ENCODE measurements at places on chromosomes 4 and X.

GRCh38 chr4:122584519-122584918, 36.3 kb downstream of the IL21 start:
- DNase-seq = peak; percentile 78

DNA sequence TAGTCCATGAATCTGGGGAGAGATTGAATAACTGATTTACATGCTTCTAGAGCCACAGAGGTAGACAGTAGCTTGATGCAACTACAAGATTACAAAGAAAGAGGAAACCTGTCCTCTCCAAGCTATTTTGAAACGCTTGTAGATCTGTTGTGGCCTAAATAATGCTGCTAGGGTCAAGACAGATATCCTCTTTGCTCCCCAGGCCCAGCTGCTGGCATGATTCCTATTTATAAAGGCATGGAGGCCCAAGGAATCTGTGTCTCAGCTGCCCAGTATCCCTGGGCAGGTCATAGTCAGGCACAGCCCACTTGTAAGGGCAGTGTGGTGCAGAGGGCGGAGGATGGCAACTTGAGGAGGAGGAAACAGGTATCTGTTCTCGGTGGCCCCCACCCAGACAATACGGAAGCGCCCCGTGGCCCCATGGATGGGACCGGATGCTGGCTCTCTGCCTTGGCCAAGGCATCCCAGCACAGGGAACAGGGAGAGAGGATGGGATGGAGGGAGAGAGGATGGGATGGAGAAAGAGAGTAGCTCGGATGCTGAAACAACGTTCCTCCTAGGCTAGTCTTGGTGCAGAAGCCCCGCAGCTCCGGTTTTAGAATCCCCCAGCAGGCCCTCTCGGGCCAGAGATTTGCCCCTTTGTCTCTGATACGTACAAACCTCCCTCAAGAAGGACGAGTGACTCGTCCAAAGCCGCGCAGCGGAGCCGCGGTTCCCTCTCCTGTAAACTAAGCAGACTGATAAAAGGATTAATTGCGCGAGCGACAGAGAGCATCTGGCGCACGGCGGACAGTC, 767 bp upstream of the SMIM20 start:
- DNase-seq = no peak

GRCh38 chr4:22762548-22762947, 69.8 kb downstream of the GBA3 start:
- DNase-seq = no peak

DNA sequence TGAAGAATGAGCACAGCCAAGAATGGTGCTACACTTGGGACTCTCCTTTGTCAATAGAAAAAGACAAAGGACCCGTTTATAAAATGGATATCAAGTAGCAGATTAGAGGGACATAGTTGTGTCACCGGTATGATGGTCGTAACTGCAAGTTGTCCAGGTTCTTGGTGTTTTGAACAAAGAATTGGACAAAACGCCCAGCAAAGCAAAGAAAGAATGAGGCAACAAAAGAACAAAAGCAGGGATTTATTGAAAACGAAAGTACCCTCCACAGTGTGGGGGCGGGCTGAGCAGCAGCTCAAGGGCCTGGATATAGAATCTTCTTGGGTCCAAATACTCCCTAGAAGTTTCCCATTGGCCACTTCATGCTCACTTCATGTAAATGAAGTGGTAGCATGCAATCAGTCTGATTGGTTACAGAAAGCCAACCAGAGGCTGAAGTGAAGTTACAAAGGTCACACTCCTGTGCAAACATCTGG, 54.7 kb downstream of the SHROOM3 start:
- no peak for DNase-seq

GRCh38 chr4:86939729-86940575, 5.1 kb downstream of the AFF1 start:
- DNase-seq = no peak

DNA sequence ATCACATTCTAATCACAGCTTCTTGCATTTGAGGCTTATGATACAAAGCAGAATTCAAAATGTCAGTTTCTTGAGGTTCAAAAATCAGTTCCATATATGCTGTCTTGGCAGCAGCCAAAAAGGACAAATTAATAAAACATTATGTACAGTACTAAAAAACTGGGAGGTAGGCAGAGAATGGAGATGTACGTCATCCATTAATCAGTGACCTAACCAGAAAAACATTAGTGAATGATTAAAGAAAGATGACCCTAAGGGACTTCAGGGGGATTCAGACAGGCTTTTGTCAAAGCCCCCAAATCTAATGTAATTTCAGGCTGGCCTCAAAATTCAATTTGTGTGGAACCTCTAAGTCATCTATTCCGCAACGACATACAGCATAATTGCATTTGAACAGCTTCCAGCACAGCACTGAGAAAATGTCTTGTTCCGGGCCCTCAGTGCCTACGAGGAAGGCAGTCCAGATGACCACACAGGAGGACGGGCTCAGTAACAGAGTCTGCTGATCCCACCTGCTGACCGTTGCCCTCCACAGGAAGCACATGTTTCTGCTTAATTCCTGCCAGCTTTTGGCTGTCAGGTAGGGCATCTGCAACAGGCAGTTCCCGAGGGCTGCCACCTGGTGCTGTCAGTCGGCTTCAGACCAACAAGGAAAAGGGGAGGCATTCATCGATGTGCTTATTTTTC, 83.8 kb upstream of the HHIP start:
- DNase-seq = no peak

- DNase-seq = no peak
Measured at GRCh38 chr4:152628128-152628527, 51.7 kb downstream of the TMEM154 start.

- no peak for DNase-seq
Measured at GRCh38 chr4:61603086-61603485, 403.0 kb downstream of the ADGRL3 start.

DNA sequence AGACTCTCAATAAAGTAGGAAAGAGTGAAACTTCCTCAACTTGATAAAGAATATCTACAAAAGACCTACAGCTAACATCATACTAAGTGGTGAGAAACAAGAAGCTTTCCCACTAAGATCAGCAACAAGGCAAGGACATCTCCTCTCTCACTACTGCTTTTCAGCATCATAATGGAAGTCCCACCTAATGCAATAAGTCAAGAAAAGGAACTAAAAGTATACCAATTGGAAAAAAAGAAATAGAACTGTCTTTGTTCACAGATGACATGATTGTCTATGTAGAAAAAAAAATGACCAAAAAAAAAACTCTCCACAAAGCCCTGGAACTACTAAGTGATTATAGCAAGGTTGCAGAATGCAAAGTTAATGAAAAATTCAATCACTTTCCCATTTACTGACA, 25.1 kb upstream of the SH3RF1 start:
- no peak for DNase-seq

GRCh38 chrX:41067721-41068120, 17.5 kb upstream of the USP9X start:
- no peak for DNase-seq

- no peak for DNase-seq
Measured at GRCh38 chr4:83208371-83209365, 75.9 kb downstream of the COQ2 start.

DNA sequence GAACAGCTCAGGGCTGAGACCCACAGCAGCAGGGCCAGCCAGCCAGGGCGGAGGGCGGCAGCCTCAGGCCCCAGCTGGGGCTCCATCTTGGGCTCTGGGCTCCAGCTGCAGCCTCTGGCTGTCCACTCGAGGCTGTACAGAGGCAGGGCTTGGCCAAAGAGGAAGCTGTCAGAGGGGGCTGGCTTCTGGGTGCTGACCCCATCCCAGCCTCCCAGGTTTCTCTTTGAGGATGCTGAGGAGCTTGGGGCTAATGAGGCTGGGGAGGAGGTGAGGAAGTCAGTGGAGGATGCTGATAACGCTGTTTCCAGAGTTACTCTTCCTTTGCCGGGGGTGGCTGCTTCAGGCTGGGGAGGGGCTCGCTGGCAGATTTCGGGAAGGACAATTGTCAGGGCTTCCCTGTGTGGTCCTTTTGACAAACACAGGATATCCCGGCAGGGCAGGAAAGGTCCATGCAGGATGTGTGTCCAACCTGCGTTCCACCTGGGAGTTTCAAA, at the start of gene DIPK2B:
Gene DIPK2B (minus strand): TSS at position 136 of the 494 bp plus-strand sequence. CDS start 50 bp downstream, at position 86.
- DNase-seq = no peak

DNA sequence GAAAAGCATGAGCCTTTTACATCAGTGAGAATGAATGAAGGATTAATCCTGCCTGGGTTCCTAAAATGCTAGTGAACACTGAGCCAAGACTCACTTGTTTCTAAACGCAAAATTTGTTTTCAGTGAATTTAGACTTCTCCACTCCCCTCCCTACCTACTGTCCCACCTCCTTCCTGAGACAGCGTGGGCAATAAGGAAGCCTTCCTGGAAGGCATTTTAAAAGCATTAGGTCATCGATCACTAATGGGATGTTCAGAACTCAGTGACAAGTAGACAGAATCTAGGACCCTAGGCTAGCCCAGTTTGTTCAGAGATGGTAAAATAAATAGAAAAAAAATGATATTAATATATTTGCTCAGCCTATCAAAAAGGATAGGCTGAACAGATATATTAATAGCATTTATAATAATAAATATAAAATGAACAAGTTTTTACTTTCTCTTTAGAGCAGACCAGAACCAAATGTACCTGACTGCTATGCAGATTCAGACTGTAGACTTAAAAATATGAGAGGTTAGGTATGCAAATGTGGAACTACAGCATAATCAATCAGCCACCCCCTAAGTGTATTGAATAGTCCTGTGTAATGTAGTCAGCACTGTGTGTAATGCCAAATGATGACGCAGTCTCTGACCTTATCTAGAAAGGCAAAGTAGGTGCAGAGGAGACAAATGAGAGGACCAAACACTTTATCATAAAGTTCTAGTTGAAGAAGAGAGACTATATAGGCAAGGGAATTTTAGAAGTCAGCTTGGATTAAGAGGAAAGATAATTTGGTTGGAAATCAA, 331.1 kb downstream of the GPAT3 start:
- no peak for DNase-seq

DNA sequence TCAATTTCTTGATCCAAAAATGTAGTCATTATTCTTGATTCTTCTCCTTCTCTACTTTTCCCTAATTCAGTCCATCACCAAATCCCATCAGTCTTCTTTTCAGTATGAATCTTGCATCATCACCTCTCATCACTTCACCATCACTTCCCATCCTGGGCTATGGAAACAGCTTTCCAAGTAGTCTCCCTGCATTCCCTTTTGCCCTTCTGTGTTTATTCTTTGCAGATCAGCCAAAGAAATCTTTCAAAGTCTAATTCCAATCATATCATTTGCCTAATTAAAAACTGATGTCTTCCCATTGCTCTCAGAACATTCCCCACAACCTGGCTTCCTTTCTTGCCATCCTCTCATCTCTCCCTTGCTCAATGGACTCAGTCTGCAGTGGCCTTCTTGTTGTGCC, 201.7 kb upstream of the ADAMTS3 start:
- DNase-seq = no peak

DNA sequence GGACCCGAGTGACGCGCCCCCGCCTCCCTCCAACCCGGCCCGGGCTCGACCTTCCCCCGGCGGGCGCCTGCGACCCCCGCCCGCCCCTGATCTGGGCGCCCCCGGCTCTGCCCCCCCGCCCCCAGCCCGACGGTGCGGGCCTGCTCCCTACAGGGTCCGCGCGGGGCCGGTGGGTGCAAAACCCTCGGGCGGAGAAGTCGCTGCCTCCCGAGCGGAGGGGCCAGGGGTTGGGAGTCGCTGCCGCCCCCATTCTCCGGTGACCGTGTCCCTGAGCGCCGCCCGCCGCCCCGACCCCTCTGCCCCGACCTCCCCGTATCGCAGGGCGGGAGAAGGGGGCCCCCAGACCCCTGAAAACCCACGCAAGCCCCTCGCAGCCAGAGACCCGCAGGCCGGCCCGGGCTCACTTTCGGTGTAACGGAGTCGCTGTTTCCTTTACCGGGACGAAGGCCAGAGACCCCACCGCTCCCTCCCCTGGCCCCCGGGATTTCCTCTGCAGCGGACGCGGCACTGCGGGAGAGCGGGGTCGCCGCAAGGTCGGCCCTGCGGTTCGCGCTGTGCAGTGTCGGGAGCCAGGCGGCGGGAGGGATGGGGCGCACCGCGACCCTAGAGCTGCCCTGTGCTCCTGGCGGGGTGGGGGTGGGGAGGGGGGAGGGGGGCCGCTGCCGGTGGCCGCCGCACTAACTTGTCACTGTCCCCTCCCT, 729 bp upstream of the CPLX1 start:
- no peak for DNase-seq

GRCh38 chr4:69044247-69044646, 52.0 kb upstream of the UGT2B7 start:
- DNase-seq = no peak

DNA sequence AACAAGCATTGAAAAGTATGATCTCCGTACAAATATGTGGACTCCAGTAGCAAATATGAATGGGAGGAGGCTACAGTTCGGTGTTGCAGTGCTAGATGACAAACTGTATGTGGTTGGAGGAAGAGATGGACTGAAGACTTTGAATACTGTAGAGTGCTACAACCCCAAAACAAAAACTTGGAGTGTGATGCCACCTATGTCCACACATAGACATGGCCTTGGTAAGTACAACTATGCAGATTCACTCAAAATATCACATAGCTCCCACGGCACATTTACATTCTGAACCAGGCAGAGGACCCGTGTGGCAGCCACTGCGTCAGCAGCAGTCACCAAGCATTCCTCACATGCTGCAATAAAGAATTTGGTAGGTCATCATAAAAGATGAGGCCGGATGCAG, 41.3 kb downstream of the KLHL5 start:
- no peak for DNase-seq

- no peak for DNase-seq
Measured at GRCh38 chr4:172095161-172095560, 282.0 kb downstream of the GALNTL6 start.

DNA sequence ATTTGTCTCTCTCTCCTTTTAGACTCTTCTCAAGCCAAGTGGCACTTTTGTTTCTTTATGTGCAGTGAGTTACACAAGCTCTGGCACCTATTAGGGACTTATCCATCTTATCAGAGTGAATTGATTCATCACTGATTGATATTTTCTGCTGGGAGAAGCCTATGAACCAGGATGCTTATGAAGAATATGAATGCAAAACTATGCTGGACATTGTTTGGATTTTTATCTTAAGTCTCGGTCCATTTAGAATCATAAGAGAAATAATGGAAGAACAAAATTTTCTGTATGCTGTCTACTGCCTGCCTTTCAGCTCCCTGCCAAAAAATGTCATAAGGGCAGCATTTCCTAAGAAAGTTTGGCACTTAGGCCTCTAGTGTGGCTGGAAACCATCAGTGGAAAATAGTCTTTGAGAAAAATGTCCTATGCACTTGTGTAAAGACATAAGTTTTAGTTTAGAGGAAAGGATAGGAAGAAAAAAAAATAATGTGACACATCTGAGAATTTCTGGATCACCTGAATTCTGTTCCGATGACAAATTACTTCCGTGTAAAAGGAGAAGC, 365.7 kb upstream of the MAD2L1 start:
- no peak for DNase-seq

- no peak for DNase-seq
Measured at GRCh38 chrX:135437867-135438733, 16.4 kb downstream of the SMIM10L2A start.

GRCh38 chrX:133812402-133812801, 173.0 kb downstream of the GPC3 start:
- no peak for DNase-seq
